ENCODE measurements at places on chromosomes 1 and 21.

DNA sequence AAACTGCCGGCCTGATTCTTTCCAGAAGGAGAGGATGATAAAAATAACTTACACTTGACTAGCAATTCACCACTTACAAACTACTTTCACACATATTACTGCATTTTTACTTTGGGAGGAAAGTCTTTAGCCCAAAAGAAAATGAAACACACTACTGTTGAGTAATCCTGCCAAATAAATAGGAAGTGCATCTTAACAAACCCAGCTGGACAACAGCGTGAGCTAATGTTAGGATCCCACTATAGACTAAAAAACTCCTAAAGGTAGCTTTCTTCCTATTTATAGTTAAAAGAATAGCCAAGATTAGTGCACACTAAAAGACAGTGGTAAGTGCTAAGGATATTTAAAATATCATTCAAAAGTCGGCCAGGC is 83.8 kb downstream of the HSF2BP start:
- no peak for DNase-seq

GRCh38 chr1:25641931-25642573 is 25.5 kb downstream of the MAN1C1 start:
- DNase-seq = no peak

DNA sequence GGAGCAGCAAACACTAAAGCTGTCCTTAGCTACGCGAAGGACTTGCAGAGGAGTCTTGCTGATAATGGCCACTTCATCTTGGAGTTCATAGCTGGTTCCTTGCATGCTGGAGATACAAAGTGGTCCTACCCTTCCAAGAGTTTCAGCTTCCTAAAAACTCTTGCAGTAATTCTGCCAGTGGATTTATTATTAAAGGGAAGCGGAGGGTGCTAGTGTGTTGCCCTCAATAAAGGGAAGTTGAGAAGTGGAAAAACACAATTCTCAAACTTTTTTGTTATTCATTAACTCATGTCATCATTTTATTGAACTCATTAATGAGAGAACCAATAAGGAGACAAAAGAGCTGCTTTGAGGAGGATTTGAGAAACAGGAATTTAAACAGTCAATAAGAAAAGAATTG is 6.5 kb upstream of the HAPLN2 start:
- DNase-seq = no peak

GRCh38 chr1:9719978-9720722 is 68.6 kb downstream of the PIK3CD start:
- no peak for DNase-seq

DNA sequence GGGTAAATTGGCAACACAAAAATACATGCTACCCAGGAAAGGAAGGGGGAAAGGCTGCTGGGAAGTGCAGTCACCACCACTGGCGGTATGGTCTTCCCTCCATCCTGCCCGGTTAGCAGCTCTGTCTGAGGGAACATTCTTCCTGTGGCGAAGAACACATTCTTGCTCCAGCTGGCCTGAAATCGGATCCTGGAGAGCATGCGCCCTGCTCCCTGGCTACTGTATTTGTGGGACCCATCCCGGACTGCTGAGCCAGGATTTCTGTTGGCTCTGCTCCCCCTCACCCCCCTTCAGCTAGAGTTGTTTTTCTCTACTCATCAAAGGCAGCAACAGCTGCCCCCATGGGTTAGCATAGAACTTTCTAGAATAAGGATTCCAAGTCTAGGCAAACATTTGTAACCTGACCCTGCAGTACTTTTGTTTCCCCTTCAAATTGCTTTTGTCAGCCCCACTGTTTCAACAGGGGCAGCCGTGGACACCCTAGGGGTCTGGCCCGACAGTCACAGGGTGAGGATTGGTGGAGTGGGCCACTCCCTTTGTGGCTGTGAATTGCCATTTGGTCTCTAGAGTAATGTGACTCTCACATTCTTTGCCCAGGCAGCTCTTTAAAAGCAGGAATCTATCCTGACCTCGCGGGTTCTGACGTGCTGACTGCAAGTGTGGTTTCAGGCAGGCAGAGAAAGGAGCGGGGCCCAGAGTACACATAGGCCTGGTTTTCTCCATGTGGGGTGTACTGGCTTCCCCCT is 157.7 kb downstream of the TOMM20 start:
- no peak for DNase-seq

- DNase-seq = no peak
Observed at GRCh38 chr1:203569490-203570318, 56.9 kb upstream of the ATP2B4 start.

DNA sequence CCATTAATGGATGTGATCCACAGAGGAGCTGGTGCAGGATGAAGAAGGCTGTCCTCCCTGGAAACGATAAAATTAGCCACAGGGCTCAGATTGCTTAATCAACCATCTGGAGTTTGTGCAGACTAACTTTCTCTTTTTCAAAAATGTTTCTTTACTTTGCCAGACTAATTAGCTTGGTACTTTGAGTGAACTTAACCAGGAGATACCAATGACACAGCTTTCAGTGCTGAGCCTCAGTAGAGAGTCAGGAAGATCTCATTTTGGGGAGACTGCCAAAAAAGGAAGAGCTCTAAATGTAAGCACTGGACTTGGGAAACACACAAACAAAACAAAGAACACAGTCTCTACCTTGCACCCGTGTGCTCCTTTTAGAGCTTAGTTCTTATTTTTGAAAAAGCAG is 248.1 kb upstream of the DEPDC1 start:
- no peak for DNase-seq

GRCh38 chr1:236083650-236084385 is 18.9 kb upstream of the NID1 start:
- DNase-seq = no peak

DNA sequence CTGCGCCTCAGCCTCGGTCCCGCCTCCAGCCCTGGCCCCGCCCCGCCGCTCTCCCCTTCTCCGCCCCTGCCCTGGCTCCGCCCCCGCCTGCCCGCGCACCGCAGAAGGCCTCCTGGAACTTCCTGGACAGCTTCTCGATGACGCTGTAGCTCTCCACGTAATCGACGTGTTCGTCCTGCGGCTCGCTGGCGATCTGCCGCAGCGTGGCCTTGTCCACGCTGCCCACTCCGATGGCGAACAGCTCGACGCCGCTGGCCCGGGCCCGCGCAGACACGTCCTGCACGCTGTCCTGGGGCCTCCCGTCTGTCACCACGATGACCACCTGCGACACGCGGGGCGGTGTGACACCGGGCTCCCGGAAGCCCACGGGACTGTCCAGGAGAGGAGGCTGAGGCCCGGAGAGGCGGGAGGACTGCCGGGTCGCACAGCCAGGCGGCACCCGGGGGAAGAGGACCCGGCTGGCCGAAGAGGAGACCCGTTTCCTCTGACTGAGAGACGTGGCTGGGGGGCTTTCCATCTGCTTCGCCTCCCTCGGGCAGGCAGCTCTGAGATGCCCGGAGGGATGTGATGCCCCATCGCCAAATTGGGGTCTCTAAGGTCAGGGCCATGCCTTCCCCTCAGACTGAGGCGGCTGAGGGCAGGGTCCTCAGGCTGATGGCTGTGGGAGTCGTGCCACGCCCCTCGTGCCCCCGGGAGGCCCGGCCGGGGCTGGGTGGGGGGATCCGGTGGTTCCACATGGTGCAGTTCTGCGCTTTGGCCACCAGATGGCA is 4.6 kb downstream of the MATN1 start:
- DNase-seq = peak; percentile 86

- DNase-seq = no peak
Observed at GRCh38 chr1:11151114-11151513, 38.0 kb upstream of the ANGPTL7 start.

DNA sequence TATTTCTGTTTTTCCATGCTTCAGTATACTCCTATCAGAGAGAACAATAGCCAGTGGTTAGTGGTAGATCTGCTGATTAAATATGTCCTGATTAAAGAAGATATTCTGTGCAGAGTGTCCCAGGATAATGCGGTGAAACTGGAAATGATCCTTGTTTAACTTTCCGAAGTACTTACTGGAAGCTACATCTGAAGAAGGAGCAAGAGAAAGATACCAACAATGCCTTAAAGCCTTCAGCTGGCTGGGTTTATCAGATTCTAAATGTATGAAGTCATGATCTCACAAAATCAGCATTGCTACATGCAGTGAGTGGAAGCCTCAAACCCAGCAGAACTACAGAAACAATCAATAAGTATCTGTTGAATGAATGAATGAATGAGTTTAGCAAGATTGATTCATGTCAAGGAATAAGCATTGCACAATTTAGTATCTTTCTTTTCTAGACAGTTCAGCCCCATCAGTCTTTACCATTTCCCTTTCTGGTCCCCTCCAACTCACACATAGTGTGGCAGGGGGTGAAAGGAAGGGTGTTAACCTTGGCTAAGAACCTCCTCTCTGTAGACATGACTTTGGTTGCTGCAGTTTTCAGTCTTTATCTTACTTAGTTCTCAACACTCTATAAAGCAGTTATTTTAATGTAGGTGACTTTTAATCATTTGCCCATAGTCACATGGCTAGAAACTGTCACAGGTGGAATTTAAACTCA is 24.7 kb upstream of the DNASE2B start:
- DNase-seq = no peak

DNA sequence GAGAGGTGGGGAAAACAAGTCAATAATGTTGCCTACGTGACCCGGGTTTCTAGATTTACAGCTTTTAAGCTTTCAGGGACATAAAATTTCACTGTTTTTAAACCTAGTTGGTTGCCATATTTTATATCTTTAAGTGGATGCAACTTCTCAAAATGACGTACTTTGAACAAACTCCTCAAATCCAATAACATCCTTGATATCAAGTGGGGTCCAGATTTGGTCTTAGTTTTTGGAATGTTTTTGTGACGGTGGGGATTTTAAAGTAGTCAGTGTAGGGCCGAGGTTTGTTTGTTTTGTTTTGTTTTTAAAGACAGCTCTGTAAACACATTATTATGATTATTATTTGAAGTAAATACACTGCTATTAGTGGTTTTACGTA is 453 bp downstream of the CDKN2C start:
- DNase-seq = no peak

DNA sequence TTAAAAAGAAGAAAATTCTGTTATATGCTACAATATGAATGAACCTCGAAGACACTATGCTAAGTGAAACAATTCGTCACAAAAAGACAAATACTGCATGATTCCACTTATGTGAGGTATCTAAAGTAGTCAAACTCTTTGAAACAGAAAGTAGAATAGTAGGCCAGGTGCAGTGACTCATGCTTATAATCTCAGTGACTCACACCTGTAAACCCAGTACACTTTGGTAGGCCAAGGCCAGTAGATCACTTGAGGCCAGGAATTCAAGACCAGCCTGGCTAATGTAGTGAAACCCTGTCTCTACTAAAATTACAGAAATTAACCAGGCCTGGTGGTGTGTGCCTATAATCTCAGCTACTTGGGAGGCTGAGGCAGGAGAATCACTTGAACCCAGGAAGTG is 25.7 kb downstream of the EPHA10 start:
- DNase-seq = peak; percentile 28

- DNase-seq = no peak
Observed at GRCh38 chr1:8763888-8764287, 53.6 kb downstream of the RERE start.

GRCh38 chr1:224700918-224701531 is 84.9 kb downstream of the CNIH3 start:
- DNase-seq = no peak
